NCI-H226 (cell line): ENCODE measurements at places on chromosomes 3 and 15.

- no peak for DNase-seq
These were observed 6.7 kb upstream of the LRRC15 start for GRCh38 chr3:194376241-194376560.

GRCh38 chr3:48141604-48142137, 46.5 kb downstream of the CDC25A start:
- DNase-seq: no peak

GRCh38 chr3:169029674-169030285, 633.7 kb downstream of the MECOM start:
- no peak for DNase-seq

GRCh38 chr3:101819649-101820206, 29.6 kb upstream of the NFKBIZ start:
- DNase-seq: no peak

- DNase-seq: no peak
These were observed 32.5 kb downstream of the NR2F2 start for GRCh38 chr15:96362755-96363651.

DNA sequence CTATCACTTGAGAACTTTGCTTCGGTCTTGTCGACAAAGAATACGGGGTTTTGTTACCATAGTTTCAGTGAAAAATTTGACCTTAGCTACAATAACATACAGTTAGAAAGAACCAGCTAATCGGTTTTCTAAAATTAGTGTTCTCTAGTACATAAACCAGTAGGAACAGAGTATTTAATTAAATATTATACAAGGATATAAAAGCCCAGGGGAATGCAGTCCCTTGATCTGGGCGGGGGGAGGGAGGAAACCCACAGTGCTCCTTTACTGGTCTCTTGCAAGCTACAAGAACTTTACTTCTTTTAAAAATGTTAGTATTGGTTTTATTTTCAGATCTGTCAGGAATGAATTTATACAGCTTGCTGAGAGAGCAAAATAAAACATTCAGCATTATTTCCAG, 41.8 kb downstream of the ITPR1 start:
- DNase-seq: no peak

GRCh38 chr3:46353647-46354410, at the start of gene CCR2:
TSS of gene CCR2 (plus strand) at chr3:46354111. CDS start at chr3:46357528, 3,417 bp downstream.
- DNase-seq: peak; percentile 55

DNA sequence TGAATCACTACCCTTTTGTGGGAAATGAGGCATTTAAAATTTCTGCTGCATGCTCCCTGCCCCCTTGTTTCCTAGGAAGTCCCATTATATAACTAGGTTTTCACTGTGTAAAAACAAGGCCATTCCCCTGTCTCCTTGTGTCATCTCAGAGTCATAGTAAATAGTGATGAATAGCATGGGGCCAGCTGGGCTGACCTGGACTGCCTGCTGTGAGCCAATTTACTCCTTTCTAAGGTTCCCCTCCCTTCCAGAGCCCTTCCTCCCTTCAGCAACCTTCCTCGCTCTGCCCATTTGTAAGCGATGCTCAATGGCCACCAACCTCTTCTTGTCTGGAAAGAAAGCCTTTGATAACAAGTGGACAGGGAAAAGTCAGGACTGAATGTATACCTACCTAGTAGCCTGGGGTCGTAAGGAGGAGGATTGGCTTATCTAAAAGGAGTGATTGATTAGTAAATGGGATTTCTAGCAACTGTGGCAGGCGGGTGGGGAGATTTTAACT, 11.7 kb downstream of the ITGA11 start:
- no peak for DNase-seq

DNA sequence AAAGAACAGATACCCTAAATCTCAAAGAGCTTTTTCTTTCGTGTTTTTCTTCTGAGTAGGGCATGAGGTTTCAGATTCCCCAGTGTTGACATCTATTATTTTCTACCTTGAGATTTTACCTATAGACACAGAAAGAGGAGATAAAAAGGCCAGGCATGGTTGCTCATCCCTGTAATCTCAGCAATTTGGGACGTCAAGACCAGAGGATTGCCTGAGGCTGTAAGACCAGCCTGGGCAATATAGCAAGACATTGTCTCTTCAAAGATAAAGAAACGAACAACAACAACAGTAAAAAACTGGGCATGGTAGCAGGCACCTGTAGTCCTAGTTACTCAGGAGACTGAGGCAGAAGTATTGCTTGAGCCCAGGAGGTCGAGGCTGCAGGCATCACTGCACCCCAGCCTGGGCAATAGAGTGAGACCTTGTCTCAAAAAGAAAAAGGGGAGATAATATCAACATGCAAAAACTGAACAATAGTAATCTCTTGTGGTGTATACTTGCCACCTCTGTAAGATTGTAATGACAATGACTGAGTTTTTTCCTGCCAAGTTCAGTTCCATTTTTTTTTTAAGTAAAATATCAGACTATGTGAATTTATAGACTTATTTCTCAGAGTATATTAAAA, 71.3 kb downstream of the MBNL1 start:
- no peak for DNase-seq

DNA sequence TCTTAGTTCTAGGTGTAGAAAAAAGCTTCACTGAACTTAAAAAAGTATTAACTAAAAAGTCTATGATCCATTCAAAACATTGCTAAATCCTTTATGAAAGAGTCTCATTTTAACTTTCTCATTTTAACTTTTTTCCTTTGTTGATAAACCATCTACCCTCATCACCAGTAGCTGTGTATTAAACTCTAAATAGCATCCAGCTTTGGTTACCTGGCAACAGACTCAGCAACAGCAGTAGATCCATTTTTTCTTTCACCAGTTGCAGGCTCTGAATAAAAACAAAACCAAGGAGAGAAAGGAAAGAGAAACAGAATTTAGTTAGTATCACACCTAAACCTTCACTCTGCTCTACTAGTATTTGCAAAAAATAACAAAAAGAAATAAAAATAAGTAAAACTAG, 51.6 kb downstream of the TP53BP1 start:
- DNase-seq: no peak

DNA sequence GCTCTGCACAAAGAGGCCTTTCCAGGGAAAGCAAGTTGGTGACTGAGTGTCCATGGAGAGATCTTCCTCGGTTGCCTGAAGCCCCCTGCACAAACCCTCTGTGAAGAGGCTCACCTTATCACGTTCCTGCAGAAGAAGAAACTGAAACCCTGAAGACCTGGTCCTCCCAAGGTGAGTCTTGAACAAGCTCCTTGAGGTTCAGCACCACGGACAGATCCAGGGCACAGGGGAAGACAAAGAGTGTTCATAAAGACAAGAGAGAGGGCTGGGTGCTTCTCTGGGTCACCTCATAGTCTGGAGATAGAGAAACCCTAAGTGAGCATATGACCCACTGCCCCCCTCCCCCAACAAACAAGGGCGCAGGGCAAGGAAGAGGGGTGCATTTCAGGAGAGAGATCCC, 21.7 kb upstream of the TBC1D21 start:
- DNase-seq: peak; percentile 64

DNA sequence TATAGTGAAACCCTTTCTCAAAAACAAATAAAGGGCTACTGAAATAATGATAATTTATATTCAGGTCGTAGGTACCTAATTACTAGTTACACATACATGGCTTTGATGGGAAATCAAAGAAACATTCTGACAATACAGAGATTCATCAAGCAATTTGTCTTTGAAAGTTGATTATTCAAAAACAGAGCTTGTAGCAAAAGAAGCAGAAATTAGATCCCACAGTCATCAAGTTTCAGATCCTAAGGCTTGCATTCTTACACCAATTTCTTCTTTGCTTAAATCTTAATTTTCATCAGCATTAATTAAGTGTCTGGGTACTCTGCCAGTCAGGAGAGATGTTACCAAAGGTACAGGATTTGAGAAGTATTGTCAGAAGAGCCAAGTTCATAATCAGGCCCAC, 1.5 kb upstream of the HEXA start:
- DNase-seq: no peak

DNA sequence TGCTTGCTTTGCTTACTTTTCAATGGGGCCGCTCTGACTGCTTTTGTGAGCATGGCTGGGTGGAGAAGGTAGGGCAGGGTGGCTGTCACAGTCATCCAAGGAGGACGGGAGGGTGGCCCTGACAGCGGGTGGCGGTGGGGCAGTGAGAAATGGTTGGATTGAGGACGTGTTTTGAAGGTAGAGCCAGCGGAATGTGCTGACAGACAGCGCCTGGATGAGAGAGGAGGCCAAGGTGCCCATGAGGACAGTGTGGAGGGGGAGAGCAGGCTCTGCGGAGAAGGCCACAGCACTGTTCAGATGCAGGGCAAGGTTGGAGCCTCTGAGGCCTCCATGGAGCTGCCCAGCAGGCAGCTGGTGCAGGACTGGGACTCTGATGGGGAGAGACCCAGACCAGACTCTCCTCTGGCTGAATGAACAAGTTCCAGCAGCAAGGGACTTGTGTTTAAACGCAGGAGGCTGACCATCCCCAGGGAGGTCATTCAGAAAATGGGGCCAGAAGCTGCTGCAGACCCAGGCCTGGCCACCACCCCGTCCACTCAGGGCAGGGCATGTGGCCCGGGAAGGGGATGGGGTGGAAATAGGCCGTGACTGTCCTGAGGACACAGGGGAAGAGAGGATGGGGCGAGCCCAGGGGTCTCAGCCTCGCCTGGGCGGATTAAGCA, 120.3 kb upstream of the PRR20G start:
- DNase-seq: no peak

- DNase-seq: no peak
These were observed 789.2 kb upstream of the NR2F2 start for GRCh38 chr15:95541301-95541700.

DNA sequence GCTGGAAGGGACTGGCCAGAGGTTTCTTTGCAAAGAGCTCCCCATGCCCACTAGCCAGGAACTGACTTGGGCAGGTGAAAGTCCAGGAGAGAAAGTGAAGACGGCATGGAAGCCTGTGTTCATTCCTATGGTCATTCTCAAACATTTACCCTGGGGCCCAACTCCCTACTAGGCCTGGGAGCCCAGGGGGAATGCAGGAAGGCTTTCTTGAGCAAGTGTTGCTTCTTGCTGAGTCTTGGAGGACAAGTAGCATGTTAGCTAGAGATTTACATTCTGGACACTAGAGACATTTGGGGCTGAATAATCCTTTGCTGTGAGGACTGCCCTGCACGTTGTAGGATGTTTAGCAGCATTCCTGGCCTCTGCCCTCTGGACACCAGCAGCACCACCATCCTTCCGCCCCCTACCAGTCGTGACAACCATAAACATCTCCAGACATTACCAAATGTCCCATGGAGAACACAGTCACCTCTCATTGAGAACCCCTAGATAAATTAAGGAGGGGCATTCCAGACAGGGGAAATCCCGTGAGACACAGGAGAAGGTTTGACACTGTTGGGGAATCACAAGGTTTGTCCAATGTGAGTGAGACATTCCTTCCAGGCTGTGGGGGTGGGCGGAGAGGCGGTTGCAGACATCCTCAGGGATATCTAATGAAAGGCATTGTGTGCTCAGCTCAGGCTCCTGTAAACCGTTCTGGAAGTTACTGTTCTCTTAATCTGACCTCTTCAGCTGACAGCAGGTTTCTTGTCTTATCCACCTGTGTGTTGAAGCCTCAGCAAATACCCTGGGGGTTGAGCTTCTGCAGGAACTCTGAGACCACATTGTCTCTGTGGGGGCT, 236.2 kb downstream of the TLE3 start:
- DNase-seq: no peak

- no peak for DNase-seq
These were observed 36.6 kb downstream of the EOMES start for GRCh38 chr3:27685474-27685873.

DNA sequence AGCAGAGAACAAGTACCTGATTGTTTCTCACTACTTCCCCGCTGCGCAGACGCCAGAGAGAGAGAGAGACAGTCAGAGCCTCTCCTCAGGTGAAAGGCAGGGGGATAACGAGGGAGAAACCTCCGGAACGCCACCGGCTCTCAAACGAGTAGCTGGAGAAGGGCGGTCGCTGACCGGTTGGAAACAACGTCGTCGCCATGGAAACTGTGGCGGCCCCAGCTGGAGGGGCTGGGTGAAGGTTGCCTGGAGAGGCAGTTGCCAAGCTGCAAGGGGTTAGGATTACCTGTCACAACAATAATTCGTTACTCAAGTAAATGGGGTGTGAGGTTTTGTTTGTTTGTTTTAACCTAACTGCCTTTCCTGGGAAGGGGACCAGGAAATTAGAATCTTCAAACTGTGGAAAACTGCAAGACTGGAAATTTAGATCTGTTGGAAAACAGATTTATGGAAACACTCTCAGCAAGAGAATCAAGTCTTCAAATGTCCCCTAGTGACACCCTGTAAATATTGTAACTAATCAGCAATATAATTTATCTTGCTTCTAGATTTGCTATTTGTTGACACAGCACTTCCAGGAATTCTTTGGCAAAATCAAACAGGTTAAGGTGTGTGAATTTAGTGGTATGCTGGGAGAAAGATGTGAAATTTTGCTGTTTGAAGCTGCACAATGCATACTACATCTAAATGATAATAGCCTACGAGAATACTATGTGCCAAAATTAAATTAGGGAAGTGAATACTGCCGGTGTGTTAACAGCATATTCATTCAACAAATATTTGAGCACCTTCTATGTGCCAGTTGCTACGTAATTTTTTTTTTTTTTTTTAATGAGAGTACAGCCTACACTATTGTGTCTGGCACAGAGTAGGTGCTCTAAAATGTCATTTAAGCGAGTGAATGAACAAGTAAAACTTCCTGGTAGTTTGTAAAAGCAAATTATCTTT, at the start of gene DNAH12:
Gene DNAH12 (minus strand): TSS at position 164 of the 945 bp plus-strand sequence. CDS start 1,474 bp downstream, outside the sequence.
- no peak for DNase-seq

DNA sequence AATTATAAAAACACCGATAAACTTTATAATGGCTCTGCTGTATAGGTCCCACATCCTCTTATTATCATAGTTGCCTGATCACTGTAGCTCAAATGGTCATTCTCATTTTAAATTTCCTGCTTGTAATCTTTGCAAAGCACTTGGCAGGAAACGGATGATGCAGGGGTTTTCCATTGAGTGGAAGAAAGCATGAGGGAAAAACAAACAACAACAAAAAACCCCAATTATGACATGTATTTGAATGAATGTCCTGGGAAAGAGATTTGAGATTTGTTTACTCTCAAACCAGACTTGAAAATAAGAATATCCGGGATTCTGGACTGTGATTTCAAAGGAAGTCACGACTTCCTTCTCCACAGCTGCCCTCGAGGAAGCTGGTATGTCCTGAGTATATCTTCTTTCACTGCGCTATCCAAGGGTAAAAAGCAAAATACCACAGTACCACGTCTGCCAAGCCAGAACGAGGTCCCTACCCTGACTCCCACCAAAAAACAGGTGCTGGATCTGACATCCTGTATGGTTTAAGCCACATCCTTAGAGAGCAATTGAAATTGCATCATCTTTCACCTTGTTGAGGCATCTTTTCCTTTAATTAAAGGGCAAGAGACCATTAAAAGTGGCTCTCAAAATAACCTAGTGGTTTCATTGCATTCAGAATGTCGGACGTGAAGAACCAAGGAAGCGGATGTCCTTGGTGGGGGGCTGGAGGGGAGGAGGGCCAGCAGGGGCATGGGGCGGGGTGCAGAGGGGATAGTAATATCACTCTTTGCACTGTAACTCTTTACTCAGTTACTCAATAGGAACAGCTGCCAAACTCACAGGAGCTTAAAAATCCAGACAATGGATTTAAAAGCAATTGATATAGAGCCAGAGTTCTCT, 13.5 kb upstream of the TIPIN start:
- peak; percentile 27 for DNase-seq

DNA sequence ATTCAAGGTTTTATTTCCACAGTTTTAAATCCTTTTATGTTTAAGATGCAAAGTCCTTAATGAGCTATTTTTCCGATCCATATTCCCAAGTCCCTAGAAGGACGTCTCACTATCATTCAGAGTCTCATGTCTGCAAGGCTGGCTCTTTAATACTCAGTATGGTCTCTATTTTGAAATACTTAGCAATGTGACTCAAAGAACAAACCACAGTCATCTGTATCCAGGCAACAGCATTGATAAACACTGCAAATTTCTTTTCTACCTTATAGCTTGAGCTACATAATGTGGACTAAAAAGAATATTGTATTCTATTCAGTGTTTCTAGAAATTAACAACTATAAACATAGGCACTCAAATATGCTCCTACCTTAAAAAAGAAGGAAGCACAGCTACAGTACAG, 588.3 kb upstream of the NAALADL2 start:
- DNase-seq: peak; percentile 66
